ENCODE measurements at places on chromosomes 5 and 9.

DNA sequence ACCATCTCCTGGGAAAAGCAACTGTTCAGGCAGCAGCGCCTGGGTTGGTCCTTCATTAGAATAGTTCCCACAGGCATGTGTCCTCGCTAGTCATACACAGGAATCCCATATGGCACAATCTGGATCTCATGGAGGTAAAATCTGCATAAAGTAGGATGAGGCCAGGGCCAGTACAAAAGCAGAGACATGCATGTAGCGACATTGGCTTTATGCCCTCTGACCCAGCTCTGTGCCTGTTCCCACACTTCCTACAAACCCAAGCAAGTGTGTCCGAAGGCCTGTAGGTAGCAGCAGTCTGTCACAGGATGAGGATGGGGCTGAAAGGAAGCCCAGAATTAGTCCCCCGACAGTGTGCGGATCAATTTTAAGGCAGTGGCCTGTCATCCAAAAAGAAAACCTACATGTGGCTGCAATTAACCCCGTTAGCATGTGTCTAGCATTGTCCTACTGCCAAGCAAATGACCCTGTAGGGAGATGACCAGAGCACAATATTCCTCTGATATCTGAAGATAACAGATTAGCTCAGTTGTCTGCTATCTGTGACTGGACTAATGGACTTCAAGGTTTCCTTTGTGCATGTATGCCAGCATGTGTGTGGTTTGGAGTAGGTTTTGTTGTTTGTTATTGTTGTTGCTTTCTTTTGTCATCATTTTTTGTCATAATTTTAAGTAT, 178.8 kb downstream of the TMEM161B start:
- no peak for DNase-seq

DNA sequence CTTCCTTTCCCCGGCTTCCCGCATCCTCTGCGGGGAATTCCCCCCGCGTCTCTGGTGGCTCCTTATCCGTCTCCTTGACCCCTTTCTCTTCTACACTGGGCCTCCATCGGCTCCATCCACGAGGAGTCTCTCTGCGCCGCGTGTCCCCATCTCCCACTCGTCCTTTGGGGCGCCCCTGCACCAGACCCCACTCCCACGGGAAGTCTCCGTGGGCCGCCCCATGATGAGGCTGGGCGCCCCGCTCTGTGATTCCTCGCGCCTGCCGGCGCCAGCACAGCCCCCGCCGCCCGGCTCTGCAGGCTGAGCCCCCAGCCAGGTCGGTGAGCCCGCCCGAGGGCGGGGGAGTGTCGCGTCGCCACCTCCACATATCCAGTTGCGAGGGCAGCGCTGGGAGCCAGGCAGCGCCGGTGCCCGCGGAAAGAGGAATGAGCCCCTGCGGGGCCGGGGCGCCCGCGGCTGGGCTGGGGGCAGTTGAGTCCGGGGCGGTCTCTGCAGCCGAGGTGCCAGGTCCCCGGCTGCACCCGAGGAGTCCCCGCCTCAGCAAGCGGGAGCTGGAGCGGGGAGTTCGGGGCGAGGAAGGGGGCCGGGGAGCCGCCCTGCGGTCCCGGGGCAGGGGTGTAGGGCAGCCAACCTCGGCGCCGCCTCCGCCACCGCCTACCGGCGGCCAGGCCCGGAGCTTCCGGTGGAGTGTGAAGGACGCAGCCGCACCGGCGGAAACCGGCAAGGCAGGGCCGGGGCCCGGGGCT, 2.1 kb upstream of the TRAF1 start:
- peak; percentile 60 for DNase-seq

- no peak for DNase-seq
These were observed 29.3 kb downstream of the ATP6V0E1 start for GRCh38 chr5:173012882-173013281.

- no peak for DNase-seq
These were observed 47.1 kb downstream of the ANKH start for GRCh38 chr5:14824499-14824898.

GRCh38 chr5:91206734-91207133, 176.4 kb downstream of the ARRDC3 start:
- no peak for DNase-seq

DNA sequence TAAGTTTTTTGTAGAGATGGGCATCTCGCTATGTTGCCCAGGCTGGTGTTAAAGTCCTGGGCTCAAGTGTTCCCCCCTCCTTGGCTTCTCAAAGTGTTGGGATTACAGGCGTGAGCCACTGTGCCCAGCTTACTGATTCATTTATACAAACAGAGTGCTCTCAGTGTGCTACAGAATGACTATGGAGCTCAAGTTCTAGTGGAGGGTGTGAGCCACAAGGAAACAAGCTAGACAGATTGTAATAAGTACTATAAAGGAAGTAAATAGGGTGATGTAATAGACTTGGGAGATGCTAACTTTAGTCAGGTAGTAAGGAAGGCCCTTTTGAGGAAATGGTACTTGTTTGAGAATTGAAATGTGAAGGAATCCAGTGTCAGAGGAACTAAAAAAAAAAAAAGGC, 1.7 kb upstream of the TMEM267 start:
- DNase-seq, result no peak

DNA sequence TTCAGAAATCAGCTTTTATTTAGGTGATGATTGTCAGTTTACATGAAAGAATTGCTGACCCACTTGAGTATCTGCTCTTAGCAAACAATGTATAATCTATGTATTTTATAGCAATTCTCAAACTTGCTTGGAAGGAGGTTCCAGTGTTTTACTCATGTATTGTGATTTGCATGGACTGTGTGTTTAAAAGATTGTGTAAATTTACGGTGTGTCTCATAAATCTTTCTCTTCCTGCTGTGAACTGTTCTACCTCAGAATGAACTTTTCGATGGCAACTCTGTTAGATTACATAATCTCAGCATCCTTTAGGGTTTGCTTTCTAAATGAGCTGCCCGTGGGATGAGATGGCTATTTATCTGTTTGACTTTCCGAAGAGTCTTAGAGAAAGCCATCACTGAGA, 122.5 kb downstream of the MEF2C start:
- no peak for DNase-seq

DNA sequence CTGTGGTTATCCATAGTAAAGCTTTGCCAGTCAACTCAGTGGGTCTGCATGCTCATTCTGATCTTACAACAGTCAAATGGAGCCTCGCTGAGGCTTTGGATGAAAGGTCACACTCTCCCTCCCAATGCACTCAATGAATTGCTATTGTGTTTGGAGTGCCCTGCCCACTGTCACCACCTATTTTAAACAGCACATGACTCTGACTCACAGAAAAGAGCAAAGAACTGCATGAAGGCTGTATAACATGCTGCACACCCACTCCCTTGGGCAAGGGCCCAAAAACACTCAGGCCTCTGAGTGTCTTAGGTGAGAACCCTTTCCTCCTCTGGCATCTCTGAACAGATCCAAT, 118.7 kb upstream of the CCDC112 start:
- DNase-seq, result no peak

DNA sequence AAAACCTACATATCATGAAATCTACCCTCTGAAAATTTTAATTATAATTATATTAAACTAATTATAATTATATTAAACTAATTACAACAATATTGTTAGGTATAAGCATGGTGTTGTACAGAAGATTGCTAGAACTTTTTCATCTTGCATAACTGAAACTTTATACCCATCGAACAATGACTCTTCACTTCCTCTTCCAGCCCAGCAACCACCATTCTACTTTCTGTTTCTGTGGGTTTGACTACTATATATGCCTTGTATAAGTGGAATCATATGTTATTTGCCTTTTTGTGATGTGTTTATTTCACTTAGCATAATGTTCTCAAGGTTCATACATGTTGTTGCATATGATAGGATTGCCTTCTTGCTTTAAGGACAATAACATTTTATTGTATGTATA, 274.2 kb upstream of the CCNH start:
- DNase-seq, result no peak
